ENCODE measurements at places on chromosomes 7 and 10.

DNA sequence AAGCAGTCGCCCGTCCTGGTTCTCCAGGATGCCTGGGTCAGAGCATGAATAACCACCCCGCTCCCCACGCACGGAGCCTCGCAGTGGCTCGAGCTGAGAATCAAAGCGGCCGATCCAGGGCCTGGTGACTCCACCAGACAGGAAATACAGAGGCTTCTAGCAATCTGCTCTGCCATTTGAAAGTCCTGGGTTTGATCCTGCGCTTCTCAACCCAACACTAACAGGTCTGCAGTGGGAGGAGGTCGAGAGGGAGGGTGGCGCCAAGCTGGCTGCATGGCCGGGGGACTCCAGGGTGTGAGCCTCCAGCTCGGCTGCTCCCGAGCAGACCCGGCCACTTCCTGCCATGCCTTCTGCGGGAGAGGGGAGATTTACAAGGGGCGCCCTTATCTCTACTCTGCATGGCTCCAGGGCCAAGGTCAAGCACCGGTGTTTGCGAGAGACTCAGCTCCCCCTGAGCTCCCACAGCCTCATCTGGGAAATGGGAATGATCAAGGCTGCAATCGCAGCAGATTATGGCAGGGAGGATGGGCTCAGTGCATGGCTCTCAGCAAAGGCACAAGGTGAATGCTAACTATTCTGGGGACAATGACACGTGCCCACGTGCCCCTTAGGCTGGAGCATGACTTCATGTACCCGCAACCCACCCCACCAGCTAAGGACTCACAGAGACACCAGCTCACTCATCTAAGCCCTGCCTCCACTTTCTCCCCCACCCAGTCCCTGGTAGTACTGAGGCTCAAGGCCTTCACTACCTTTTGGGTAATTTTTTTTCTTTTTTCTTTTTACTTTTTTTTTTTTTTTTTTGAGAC is 73.9 kb upstream of the TNRC18 start:
- no peak for DNase-seq

GRCh38 chr10:59393349-59393748 is 31.0 kb upstream of the FAM13C start:
- no peak for DNase-seq

DNA sequence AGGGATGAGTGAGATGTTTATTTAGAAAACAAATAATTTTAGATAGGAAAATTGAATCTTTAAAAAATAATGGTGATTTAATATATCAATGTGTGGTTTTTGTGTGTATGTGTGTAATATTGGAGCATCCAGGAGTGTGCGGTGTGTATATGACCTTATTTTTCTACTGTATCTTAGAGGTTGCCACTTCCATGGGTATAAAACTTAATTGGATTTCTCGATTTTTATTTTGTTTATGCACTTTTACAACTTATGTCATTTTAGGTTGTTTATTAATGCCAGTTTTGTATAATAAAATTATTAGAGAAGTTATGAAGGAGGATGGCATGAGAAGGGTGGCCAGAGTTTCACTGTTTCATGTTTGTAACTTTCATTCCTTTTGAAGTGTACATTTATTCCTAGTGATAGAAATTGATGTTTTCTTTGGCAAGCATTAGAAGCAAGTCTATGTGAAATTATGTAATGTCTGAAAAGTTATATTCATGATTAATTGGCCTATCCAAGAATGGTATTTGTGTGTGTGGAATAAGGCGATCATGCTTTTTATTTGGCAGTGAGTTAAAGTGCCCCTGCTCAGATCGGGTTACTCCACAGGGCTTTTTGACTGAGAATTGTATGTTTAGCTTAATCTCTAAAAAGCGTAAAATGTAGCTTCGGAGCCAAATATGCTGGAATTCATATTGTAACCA is 110.3 kb downstream of the KAT6B start:
- DNase-seq = no peak

GRCh38 chr10:27457966-27458365 is 46.1 kb upstream of the RAB18 start:
- no peak for DNase-seq

DNA sequence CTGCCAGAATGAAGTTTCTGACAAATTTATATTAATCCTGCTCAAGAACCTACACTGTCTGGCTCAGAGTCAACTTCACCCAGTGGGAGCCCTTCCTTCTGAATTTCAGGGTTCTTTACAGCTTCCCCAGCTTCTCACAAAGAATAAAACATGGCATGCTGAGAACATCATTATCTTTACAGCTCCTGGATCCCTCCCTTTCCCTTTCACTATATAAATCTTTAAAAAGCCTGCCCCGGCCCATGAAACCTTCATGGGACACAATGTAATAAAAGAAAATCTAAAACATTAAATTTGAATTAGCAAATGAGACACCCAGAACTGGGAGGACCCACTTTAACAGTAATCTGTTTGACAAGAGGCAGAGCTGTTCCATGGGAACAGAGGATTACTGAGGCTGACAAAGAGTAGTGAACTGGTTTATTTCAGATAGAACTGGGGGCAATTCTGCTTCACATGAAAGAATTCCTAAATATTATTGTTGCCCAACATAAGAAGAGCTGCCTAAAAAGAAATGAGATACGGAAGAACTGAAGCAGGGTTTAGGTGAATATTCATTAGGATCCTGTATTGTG is 222.8 kb downstream of the THSD7A start:
- no peak for DNase-seq

DNA sequence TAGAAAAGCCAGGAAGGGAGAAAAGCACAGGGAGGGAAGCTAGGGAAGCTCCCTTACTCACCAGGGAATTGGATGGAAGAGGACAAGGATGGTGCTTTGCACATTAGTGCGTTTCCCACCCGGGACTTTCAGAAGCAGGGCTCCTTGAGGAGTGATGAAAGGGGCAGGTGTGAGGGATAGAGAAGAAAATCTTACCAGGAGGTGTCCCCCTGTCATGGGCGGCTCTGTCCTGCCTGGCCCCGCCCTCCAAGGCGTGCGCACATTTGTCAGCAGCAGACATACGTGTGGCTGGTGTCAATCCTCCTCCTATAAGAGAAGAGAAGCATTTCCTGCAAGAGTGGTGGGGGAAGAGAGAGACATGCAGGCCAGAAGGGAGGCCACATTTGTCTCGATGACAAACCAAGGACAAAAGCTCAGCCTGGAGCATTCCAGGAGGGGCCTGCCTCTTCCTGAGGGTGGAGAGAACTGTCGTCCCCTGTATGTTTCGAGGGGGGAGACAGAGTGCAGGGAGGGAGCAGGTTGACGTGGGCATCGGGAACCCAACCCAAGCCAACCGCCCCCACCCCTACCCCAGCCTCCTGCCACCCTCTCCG is 47.4 kb upstream of the COMTD1 start:
- DNase-seq = no peak

Data from HEK293T (cell line).